NCI-H1417 treated with DMSO at 0.1 percent for 48 hours (cell line): ENCODE measurements at places on chromosomes 12 and 14.

GRCh38 chr14:68691031-68691791 lies 101.7 kb downstream of the ZFP36L1 start:
- DNase-seq, result no peak

GRCh38 chr12:21818627-21819026 lies 44.1 kb upstream of the KCNJ8 start:
- DNase-seq, result no peak

GRCh38 chr14:25411781-25412757 lies 362.1 kb upstream of the STXBP6 start:
- DNase-seq, result no peak

GRCh38 chr14:104546591-104547309 lies 32.8 kb upstream of the C14orf180 start:
- no peak for DNase-seq

DNA sequence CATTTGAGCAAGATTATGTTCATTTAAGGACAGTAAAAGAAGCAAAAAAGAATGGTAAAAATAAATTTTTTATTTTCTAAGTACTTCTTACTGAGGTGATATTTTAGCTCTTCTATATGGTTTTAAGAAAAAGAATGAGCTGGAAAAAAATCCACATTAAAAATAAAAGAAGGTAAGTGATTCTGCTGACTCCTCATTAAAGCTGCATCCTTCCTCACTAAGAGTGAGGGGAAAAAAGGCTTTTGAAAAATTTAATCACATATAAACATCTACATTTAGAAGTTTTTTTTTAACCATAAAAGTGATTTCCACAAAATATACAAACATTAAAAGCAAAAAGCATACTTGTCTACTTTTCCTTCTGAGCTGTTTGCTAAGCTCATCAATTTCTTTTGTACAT lies 28.3 kb upstream of the FBLN5 start:
- DNase-seq, result no peak

GRCh38 chr12:45732250-45732649 lies 2.7 kb downstream of the ARID2 start:
- DNase-seq, result no peak

- no peak for DNase-seq
Measured at GRCh38 chr12:111841236-111841749, 735 bp upstream of the MAPKAPK5 start.

- no peak for DNase-seq
Measured at GRCh38 chr14:89184952-89185351, 232.1 kb downstream of the FOXN3 start.

- DNase-seq, result no peak
Measured at GRCh38 chr12:22329621-22330020, 4.9 kb downstream of the ST8SIA1 start.

GRCh38 chr14:96661244-96661969 lies 135.8 kb upstream of the VRK1 start:
- DNase-seq, result no peak

GRCh38 chr12:15253990-15254389 lies 32.8 kb upstream of the RERG start:
- no peak for DNase-seq

DNA sequence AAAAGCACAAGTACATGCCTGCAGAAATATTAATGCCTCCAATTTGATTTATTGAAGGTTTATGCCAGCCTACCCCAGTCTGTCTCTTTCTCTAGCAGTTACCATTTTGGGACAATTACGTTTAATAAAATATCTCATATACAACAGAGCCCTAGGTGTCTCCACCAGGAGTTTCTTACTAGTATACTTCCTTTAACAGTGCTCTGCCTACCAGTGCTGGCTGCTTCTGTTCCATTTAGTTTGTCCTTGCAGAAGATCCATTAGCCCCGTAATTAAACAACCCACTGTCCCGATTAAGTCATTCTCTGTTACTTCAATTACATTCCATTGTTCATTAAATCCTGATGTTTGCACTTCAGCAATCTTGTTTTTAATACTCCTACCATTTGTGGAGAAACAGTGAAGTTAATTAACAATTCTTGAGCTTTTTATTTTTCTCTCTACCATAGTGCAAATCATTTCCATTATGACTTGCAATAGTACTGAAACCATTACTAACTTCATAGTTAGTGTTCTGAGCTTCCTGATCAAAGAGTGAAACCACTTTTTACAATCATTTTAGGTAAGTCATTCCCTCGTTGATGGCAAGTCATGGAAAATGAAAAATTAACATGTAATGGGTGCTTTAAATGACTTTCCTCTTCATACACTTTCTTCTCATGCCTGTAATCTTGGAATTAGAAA lies 121.1 kb downstream of the PLXNC1 start:
- no peak for DNase-seq

GRCh38 chr14:75126679-75127473 lies at the start of gene NEK9:
NEK9 (minus strand) TSS chr14:75127048; CDS start chr14:75126921, 127 bp downstream.
- peak; percentile 66 for DNase-seq

GRCh38 chr14:96584199-96584906 lies 82.2 kb downstream of the PAPOLA start:
- no peak for DNase-seq

- DNase-seq, result no peak
Measured at GRCh38 chr12:83954071-83954789, 958.4 kb downstream of the SLC6A15 start.

- DNase-seq, result no peak
Measured at GRCh38 chr12:30774599-30774998, 19.8 kb upstream of the CAPRIN2 start.

DNA sequence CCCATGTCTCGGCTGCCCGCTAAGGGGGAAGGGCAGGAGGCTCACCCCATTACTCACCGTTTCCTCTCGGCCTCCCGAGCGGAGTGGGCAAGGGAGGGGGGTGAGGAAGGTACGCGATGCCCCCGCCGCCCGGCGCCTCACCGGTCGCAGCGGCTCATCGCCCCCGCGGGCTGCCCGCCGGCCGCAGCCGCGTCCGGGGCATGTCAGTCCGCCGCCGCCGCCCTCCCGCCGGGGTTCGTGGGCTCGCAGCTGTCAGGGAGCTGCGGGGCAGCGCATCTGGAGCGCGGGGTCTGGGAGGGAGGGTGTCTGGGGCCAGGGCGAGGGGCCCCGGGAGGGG lies 461 bp downstream of the SLC8A3 start:
- no peak for DNase-seq

GRCh38 chr14:24130380-24130716 lies at the start of gene FITM1:
FITM1 (plus strand) TSS chr14:24130659; CDS start chr14:24131564, 905 bp downstream.
- no peak for DNase-seq

GRCh38 chr14:73976125-73976524 lies 26.0 kb downstream of the COQ6 start:
- no peak for DNase-seq

DNA sequence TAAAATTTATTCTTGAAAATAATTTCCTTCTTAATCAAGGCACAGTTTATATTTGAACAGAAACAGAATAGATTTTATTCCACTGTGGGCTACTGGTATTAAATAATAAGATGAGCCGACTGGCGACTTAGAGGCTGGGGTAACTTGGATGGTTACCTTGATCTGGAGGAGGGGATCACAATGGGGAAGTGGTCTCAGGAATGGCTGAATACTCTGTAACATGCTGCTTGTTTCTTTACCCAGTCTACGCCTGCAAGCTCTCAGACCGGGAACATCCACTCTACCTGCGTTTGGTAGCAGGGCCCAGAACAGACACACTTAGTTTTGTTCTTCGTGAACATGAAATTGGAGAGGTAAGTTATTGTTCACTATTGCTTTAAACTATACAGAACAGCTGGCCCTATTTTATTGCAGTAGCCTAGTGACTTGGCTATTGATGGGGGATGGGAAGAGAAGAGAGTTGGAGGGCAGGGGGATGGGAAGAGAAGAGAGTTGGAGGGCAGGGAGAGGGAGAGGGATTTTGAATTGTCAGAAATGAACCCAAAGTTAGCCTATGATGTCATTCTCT lies 67.9 kb downstream of the GNS start:
- no peak for DNase-seq

DNA sequence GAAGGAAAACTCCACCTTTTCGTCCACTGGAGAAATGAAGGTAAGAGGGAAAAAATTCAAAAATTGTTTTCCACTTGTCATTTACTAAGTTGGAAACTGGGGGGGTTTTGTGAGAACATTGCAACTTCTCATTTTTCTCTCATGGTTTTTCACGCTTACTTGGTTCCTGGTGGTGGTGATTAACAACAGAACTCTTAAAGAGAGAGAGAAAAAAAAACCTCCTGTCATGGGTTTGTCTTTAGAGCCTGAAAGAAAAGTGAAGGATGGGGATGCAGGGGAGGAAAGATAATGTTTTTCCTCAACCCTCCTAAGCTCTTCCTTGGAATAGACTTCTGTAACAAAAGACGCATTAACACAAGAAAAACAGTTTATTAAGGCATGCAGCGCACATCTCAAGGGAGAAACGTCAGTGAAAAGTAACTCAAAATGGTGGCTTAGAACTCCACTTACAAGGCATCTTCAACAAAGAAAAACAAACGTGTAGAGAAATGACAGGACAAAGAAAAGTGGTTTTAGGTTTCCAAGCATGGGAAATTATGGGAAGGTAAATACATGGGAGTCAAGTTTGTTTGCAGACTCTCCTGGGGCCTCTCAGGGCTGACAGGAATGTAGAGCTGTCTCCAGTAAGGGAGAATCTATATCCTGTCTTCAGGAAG lies 81.9 kb upstream of the ATF7IP start:
- no peak for DNase-seq

- no peak for DNase-seq
Measured at GRCh38 chr14:23517650-23518326, 33.8 kb downstream of the ZFHX2 start.

- DNase-seq, result no peak
Measured at GRCh38 chr14:22428700-22429291, 160.2 kb downstream of the DAD1 start.

DNA sequence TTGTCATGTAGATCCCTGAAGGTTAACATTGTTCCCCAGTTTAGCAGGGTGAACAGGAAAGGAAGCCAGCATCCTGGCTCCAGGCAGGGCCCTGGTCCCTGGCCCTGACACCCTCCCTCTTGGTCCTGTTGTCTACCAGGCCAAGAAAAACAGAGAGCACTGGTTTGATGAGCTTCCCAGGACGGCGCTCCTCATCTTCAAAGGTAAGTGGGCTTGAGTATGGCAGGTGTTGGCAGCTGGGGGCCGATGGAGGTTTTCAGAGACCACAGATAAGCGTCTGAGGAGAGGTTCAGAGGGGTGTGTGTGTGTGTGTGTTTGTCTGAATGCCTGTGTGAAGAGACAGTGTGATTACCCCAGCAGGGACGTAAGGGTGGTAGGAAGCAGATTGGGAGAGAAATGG lies 56.3 kb downstream of the SLC8B1 start:
- no peak for DNase-seq

GRCh38 chr14:63761351-63762117 lies 33.7 kb upstream of the SGPP1 start:
- no peak for DNase-seq

DNA sequence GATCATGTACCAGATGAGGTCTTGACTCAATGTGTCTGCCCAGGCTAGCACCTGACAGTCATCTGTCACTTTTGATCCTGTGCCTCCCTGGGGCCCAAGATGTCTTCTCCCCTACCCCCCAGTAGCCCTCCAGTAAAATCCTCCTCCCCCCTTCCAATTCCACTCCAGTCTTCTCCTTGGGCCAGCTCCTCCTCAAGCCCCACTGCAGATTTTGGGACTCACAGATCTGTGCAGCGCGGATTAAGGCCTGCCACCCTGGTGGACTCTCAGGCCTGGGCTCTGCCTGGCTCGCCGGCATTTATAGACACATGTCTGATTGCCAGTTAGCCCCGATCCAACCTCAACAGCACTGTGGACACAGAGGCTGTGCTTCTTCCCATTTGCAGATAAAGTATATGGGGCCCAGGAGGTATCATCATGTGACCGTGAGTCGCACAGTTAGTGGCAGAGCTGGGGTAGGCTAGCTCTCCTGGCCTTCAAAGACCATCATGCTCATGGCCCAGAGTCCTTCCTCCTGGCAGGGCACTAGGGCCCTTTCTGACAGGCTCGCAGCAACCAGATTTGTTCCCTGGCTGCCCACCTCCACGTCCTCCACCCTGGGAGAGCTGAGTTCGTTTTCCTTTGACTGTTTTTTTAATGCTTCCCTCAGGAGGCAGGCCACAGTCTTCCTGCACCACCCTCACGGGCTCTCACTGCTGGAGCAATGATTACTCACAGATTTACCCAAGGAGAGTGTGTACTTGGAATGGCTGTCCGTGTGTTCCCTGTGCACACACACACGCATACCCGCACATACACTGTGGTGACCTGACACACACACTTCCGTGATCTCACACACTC lies 98.3 kb upstream of the DIO3 start:
- no peak for DNase-seq

- no peak for DNase-seq
Measured at GRCh38 chr14:105292826-105293711, 7.7 kb downstream of the BRF1 start.
